ENCODE measurements at places on chromosomes 11 and 22.

- no peak for DNase-seq
These were observed 25.1 kb downstream of the B3GAT1 start for GRCh38 chr11:134386945-134387344.

- peak; percentile 32 for DNase-seq
These were observed 1.5 kb downstream of the SYT8 start for GRCh38 chr11:1836011-1836945.

DNA sequence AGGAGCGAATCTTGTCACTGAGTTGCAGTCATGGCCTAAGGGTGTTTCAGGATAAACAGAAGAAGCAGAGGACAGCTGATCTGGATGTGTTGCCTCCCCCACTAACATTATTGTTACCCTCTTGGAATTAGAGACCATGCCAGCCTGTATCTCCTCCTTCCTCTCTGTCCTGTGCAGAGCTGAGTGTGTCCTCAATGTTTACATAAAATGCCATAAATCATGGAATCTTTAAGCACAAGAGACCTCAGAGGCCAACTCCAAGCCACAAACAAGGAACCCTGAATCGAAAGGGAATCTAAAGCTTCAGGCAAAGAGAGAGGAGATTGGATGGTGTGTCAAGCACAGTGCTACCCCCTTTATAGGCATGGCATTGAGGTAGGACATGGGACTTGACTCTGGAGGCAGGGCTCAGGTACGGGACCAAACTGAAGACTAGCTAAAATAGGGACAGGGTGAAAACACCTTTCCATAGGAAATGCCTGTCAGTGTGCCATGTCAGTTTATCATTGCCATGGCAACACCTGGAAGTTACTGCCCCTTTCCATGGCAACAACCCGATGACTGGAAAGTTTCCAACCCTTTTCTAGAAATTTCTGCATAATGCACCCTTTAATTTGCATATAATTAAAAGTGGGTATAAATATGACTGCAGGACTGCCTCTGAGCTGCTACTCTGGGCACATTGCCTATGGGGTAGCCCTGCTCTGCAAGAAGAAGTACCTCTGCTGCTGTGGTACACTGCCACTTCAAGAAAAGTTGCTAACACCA is 489.7 kb downstream of the MIAT start:
- DNase-seq = no peak

DNA sequence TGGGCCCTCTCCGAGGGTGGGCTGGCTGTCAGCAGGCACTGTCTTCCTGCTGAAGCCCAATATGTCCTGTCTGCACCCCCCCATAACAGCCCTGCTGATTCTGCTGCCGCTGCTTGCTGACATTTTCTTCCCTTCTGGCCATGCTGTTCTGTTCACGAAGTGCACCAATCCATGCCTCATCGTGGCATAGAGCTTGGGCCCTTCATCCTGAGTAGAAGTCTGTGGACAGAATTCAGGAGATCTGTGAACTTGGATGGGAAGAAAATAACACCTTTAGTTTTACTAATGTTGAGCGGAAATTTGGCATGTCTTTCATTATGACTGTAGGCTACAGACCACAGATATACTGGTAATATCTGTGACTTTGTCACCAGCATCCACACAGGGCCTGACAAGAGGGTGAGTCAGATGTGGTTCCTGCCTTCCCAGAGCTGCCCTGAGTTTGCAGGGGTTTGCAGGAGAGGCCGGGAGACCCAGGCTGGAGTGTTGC is 14.1 kb upstream of the KIAA0930 start:
- DNase-seq = no peak

DNA sequence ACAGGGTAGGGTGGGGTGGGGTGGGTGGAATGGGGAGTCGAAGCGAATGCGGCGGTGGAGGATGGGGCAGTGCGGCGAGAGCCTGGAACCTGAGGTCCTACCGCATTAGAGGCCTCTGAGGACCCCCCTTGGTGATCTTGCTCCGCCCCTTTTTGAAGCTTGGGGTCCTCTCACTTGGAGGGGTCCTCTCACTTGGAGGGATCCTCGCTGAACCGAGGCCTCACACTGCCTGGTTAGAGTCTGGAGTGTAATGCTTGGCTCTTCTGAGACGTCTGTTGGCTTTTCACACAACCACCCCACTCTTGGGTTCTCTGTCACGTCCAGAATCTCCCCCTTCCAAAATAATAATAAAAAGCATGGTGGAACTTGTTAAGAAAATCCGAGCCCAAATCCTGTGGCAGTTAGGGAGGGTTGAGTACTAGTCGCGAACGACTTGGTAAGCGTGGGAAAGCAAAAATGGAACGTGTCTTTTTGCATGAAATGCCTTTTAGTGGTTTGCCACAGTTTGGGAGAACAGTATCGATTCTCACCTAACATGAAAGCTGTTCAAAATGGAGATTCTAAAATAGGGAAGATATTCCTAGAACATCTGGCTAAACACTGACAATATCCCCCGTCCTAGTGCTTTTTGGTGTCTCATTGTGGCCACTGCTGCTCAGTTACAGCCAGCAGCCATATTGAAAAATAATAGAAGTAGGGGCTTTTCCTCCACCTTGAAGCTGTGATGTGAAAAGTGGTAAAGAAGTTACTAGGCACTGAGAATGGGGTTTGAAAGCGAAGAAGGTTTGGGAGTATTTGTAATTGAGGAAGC is 822 bp downstream of the RBX1 start:
- no peak for DNase-seq

DNA sequence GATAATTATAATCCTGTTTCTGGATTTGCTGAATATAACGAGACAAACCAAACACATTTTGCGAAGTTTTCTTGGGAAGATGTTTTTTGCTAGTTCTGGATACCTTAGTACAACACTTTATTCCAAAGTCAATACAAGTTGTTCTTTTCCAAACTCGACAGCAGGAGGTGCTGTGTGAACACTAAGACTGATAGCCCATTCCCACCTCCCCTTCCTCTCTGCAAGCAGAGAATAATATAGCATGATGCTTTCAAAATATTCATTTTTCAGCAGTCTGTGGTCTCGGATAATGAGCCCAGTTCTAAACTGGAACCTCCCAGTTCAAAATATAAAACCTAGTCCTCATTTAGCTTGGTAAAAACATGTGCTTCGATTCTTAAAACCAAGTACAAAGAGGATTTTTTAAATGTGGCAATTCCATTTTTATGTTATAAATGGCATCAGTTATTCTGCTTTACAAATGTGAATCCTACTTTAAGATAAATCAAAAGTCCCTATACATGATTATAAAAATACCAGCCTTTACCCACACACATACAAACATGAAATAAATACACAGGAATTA is 129.1 kb downstream of the DCDC1 start:
- no peak for DNase-seq

- DNase-seq = no peak
These were observed 69.5 kb downstream of the ARHGAP8 start for GRCh38 chr22:44821741-44822475.

All from left hindlimb (tissue), 1 donor.